ENCODE measurements at places on chromosomes 1 and 21.
A peak's percentile ranks its signal among the peaks of the same experiment; 100 is the strongest.

- DNase-seq = peak; percentile 79
These were observed at the start of gene ZFP69 for GRCh38 chr1:40476924-40477677. ZFP69 (plus strand) TSS chr1:40477290; CDS start chr1:40479362, 2,072 bp downstream.

DNA sequence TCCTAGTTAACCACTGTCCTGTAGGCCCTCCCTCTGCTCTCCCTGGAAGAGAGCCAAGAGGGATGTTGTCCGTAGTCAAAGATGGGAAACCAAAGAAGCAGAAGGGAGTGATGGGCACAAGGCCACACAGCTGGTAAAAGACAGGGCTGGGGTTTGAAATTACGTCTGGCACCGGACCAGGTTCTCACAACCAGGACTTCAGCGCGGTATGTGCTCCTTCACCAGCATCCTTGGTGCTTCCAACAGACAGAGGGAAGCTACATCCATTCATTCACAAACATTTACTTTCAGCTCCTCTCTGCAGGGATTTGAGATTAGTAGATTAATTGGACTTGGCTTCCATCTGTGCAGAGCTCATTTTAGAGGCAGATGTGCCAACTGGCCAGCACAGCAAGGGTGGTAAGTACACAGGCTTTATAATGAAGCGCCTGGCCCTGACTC, 191.2 kb downstream of the TRABD2B start:
- DNase-seq = no peak

- no peak for DNase-seq
These were observed 17.0 kb downstream of the DHRS3 start for GRCh38 chr1:12600880-12601633.

- DNase-seq = no peak
These were observed 31.4 kb downstream of the PRDX6 start for GRCh38 chr1:173508541-173508940.

DNA sequence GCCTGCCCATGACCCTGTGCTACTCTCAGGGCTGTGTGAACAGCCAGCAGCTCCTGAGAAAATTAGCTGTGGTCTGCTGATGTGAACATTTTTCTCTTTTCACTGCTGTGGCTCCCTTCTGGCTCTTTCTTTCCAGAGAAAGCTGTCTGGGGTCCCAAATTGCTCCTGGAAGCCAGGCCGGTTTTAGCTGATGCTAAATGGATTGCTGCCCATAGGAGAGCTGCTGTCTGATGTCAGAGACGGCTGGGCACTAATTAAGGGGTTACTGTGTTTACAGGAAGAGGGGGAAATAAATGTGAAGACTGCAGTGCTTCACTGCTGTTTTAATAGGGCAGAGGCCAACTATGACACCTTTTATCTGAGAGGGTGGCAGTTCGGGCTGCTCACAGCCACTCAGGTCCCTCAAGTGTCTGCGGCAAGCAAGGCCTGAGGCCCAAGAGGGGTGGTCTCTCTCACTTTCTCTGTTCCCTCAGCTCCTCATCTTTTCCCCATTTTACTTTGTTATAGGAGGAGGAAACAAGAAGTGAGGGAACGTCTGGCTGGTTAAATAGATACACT, 106.0 kb upstream of the GNG12 start:
- DNase-seq = peak; percentile 70
